ENCODE measurements at places on chromosomes 6 and 20. TPM values are rescaled to one million over a fixed set of nuclear protein-coding genes. Genes with fewer than 3 reads are reported as not detected.

DNA sequence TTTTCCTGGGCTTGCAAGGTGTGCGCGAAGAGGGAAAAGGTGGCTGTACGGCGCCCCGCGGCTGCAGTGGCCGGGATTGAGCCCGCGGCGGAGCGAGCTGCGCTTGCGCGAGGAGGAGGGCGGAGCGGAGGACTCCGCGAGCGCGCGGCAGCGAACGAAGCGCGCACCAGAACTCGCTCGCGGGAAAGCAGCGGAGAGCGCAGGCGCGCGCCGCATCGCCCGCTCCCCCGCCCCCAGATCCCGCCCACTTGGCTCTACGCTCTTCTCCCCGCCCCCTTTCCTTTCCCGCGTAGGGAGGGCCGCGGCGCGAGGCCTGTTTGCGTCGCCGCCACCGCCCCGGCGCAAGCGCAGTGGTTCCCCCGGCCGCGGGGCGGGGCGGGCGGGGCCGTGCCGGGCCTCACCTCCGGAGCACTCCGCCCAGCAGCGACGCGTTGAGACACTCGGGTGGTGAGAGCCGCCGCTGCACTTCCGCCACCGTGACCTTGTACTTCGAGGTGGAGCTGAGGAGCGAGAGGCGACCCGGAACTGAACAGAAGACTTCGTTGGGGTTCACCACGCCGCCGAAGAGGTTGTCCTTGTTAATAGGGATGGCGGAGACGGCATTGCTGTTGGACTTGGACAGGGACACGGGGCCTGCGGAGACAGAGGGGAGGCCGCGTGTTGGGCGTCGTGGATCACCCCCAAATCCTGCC, 10.6 kb downstream of the TFAP2A start:
- peak overlapping the region; percentile 35 for H3K27ac ChIP-seq
- peak overlapping the region; percentile 59 for H3K4me3 ChIP-seq
- no peaks in the 10 kb centered on the region for H3K36me3 ChIP-seq
- DNase-seq: peak; percentile 72
- H3K4me1 ChIP-seq: peaks cover 12% of the 10 kb centered on the region

- no peak for DNase-seq
- no peaks in the 10 kb centered on the region for H3K27me3 ChIP-seq
- no peaks in the 10 kb centered on the region for H3K36me3 ChIP-seq
- H3K4me3 ChIP-seq: no peak overlapping the region
Observed at GRCh38 chr20:8645326-8645725, 423.6 kb upstream of the PLCB4 start.

GRCh38 chr6:17957904-17958620, 29.4 kb downstream of the KIF13A start:
- no peak for DNase-seq
- peak overlapping the region; percentile 14 for H3K27ac ChIP-seq
- H3K27me3 ChIP-seq: no peaks in the 10 kb centered on the region
- H3K4me1 ChIP-seq: peaks cover 69% of the 10 kb centered on the region

Gene MYCT1
- total RNA-seq: 5.4 TPM

Gene BPIFB1
- total RNA-seq: not detected

DNA sequence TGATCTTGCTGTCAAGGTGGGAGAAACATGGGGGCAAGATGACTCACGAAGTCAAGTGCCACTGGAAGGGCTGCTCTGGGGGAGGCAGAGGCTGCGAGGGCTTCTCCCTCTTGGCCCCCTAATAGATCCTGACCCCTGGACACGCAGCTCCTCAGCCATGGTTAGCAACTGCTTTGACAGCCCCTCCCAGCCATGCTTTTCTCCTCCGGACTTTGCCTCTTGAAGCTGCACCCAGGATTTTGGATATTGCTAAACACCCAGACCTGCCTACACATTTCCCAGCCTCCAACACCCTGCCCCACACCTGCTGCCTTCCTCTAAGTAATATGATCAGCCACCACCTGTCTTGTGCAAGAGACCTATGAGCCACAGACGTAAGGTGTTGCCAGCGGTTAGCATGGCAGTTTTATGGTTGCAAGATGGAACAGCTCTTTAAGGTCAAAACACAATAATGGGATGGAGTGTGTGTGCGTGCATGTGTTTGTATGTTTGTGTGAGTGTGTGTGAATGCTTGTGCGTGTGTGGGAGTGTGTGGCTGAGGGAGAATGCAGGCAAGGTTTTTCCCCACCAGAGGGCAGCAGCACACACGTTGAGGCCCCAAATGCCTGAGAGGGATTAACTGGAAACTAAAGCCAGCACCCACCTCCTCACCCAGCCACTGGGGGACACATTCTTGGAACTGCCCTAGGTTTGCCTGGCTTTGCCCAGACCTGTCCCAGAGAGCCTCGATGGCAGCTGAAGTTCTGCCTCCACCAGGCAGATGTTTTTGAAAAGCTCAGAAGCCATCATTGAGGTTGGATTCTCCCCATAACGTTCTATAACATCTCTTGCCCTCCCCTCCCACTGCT, 2.5 kb downstream of the IP6K3 start:
- H3K4me3 ChIP-seq: peak overlapping the region; percentile 88
- peak overlapping the region; percentile 99 for H3K27ac ChIP-seq
- no peaks in the 10 kb centered on the region for H3K27me3 ChIP-seq
- peaks cover 27% of the 10 kb centered on the region for H3K36me3 ChIP-seq
- peak; percentile 89 for DNase-seq

Gene PSMA7
- 1,338 TPM for total RNA-seq

DNA sequence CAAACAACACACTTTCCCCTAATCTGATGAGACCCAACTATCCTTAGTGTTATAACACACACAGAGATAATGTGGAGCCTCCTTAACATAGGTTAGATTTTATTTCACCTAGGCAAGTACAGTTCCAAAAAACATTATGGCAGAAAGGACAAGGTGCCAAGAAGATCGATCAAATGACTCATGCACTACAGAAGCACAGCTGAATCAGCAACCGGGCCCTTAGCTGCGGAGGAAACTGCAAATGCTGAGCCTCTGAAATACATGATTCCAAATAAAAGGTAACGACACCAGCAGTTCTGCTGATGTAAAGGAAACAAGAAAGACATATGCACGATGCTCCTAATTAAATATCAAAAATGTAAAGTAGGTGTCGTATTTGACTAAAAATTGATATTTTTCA, 19.9 kb upstream of the MUC21 start:
- H3K27ac ChIP-seq: no peak overlapping the region
- H3K27me3 ChIP-seq: no peaks in the 10 kb centered on the region
- no peaks in the 10 kb centered on the region for H3K4me1 ChIP-seq
- no peaks in the 10 kb centered on the region for H3K36me3 ChIP-seq
- no peak for DNase-seq
- H3K4me3 ChIP-seq: no peak overlapping the region

- peaks cover 11% of the 10 kb centered on the region for H3K4me1 ChIP-seq
- peaks cover 37% of the 10 kb centered on the region for H3K27me3 ChIP-seq
- H3K36me3 ChIP-seq: no peaks in the 10 kb centered on the region
- peak overlapping the region; percentile 46 for H3K4me3 ChIP-seq
- DNase-seq: no peak
Observed at GRCh38 chr6:27251112-27251605, 3.7 kb downstream of the PRSS16 start.

Gene FAM209B
- total RNA-seq: not detected

- DNase-seq: no peak
- no peak overlapping the region for H3K4me3 ChIP-seq
- no peaks in the 10 kb centered on the region for H3K36me3 ChIP-seq
- no peak overlapping the region for H3K27ac ChIP-seq
Observed at GRCh38 chr6:33947916-33948594, 144.3 kb upstream of the MLN start.

GRCh38 chr6:92469186-92469828, 950.1 kb downstream of the EPHA7 start:
- DNase-seq: no peak
- H3K27me3 ChIP-seq: no peaks in the 10 kb centered on the region
- H3K27ac ChIP-seq: no peak overlapping the region
- H3K4me1 ChIP-seq: no peaks in the 10 kb centered on the region

DNA sequence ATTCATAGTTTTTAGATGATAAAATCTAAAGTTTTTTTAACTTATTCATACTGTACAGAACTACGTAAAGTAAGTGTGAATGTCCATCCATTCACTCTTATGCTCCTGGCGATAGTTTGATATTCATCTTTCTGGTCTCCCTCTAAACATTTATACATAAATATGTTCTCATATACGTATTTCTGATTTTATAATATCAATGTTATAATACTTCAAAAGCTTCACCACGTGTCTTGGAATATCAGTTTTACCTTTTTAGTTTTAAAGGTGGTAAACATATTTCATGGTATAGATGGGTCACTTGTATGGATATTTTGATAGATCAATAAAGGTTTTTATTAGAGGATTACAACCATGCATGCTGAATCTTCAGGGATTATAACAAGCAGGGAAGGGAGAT, 10.3 kb upstream of the RHAG start:
- no peaks in the 10 kb centered on the region for H3K36me3 ChIP-seq
- no peaks in the 10 kb centered on the region for H3K27me3 ChIP-seq
- no peak for DNase-seq
- no peaks in the 10 kb centered on the region for H3K4me1 ChIP-seq

DNA sequence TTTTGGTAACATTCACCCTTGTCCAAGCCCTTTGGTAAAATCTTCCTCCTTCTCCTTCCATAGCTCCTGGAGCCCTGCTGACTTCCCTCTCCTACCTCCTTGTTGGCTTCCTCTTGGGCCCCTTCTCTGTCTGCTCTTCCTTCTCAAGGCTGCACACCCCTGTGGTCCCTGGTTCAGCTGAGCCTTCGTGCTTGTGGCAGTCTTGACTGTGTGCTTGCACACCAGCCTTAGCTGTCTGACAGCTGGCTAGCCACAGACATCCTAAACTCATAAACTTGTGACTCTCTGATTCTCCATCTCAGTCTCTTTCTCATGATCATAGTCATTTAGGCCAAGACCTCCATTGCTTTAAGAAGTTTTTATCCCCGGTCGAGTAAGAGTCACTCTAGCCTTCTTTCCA, 37.1 kb downstream of the DHX35 start:
- peaks cover 71% of the 10 kb centered on the region for H3K36me3 ChIP-seq
- no peaks in the 10 kb centered on the region for H3K4me1 ChIP-seq
- H3K27ac ChIP-seq: no peak overlapping the region
- DNase-seq: no peak

DNA sequence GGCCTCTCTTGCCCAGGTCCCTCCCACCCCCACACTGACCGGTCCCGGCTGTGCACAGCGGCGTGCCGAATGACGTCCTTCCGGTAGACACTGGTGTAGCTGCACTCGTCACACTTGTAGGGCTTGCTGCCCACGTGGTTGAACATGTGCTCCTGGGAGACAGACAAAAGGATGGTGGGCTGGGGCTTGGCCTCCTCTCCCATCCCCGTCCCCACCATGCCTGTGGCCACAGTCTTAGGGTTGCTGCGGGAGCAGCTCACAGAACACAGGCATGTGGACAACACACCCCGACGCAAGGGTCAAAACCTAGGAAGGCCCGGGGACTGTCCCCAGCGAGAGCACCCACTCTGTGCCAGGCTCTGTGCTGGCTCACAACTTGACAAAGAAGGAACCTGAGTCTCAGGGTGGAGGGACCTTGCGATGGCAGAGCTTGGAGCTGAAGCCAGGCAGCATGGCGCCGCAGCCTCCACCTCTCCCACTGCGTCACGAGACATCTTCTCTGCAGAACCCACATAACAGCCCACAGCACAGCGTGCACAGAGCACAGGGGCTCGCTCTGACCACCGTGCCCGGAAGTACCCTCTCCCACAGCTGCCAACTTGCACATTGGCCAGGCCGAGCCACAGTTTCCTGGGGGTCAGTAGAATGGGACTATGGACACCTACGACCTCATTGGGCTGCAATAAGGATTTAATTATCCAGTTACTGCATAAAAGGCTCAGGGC, 9.8 kb downstream of the ZNF335 start:
- H3K27ac ChIP-seq: no peak overlapping the region
- DNase-seq: peak; percentile 10
- no peak overlapping the region for H3K4me3 ChIP-seq
- H3K36me3 ChIP-seq: peaks cover 97% of the 10 kb centered on the region
- no peaks in the 10 kb centered on the region for H3K4me1 ChIP-seq

GRCh38 chr6:114740547-114740946, 397.7 kb upstream of the HS3ST5 start:
- H3K27me3 ChIP-seq: no peaks in the 10 kb centered on the region
- H3K36me3 ChIP-seq: no peaks in the 10 kb centered on the region
- no peak overlapping the region for H3K27ac ChIP-seq
- no peak for DNase-seq
- H3K4me1 ChIP-seq: no peaks in the 10 kb centered on the region

Gene DSP
- total RNA-seq: 1.1 TPM

DNA sequence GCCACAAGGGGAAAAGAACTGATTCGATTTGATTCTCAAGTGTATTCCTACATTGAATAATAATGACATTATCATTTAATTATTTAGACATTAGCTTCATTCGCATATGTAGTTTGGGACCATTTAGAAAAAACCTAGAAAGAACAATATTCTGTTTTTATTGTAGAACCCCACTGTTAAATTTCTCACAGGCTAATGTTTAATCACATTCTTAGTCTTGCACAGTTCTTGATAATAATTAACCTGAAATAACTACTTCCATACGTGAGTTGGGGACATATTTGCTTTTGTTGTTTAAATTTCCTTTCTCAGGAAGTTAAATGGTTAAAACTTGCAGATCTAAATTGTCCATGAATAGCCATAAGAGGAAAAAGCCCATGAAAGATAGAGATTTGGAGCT, 275.2 kb downstream of the TFAP2B start:
- H3K4me1 ChIP-seq: no peaks in the 10 kb centered on the region
- no peak for DNase-seq
- no peak overlapping the region for H3K4me3 ChIP-seq
- H3K27ac ChIP-seq: no peak overlapping the region
- H3K36me3 ChIP-seq: no peaks in the 10 kb centered on the region

GRCh38 chr6:40982917-40983316, 56.1 kb downstream of the UNC5CL start:
- no peaks in the 10 kb centered on the region for H3K36me3 ChIP-seq
- no peak for DNase-seq
- no peak overlapping the region for H3K4me3 ChIP-seq
- no peak overlapping the region for H3K27ac ChIP-seq
- H3K27me3 ChIP-seq: no peaks in the 10 kb centered on the region

- peaks cover 29% of the 10 kb centered on the region for H3K4me1 ChIP-seq
- no peak for DNase-seq
- no peak overlapping the region for H3K4me3 ChIP-seq
- H3K36me3 ChIP-seq: no peaks in the 10 kb centered on the region
- H3K27me3 ChIP-seq: no peaks in the 10 kb centered on the region
Observed at GRCh38 chr6:149392535-149392934, 7.5 kb upstream of the SUMO4 start.

DNA sequence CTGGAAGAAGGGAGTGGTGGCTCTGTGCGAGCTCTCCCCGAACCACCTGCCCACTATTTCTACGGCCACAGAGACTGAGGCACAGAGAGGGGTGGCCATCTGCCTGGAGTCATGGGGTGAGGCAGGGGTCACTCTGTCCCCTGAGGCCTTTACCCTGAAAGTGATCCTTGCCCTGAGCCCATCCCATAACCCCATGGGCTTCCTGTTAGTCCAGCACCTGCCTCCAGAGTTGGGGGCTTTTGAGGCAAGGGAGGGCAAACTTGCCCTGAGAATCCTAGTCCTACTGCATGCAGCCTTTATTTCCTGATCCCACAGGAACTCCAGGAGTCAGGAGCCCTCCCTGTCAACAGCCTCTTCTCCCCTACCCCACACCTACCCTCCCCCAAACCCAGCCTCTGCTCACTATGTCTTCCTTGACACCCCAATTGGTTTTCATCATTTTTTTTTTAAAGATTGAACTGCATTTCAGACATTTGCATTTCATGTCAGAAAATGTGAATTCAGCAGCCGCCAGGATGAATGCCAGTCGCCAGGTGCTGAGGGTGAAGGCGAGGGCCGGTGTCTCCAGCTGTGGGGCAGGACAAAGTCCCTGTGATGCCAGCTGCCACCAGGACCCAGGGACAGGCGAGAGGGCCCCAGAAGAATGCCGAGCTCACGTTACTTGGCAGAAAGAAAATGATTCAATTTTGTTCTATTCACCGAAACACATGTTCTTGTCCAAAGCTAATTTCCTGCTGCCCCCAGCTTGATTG, 47.6 kb upstream of the NNAT start:
- no peak overlapping the region for H3K27ac ChIP-seq
- no peak for DNase-seq
- H3K4me3 ChIP-seq: no peak overlapping the region
- no peaks in the 10 kb centered on the region for H3K36me3 ChIP-seq

All from gastrocnemius medialis (tissue), 4 donors.